Activated T-helper 2 cell treated with anti-CD3 and anti-CD28 coated beads, Interferon-gamma antibody, Interleukin-2, Interleukin-4, amounts not matched to agents 10 μg/mL and 5 μg/mL and 100 μg/mL, durations not matched to agents 14 hours and 24 hours and 36 hours (primary cell): ENCODE measurements at places on chromosomes 6 and 20.
A peak's percentile ranks its signal among the peaks of the same experiment; 100 is the strongest.

- H3K4me3 ChIP-seq = no peak overlapping the region
- H3K27me3 ChIP-seq = no peaks in the 10 kb centered on the region
- H3K36me3 ChIP-seq = peaks cover 4% of the 10 kb centered on the region
- H3K27ac ChIP-seq = no peak overlapping the region
Measured at GRCh38 chr20:63682384-63683139, 13.9 kb upstream of the TNFRSF6B start.

DNA sequence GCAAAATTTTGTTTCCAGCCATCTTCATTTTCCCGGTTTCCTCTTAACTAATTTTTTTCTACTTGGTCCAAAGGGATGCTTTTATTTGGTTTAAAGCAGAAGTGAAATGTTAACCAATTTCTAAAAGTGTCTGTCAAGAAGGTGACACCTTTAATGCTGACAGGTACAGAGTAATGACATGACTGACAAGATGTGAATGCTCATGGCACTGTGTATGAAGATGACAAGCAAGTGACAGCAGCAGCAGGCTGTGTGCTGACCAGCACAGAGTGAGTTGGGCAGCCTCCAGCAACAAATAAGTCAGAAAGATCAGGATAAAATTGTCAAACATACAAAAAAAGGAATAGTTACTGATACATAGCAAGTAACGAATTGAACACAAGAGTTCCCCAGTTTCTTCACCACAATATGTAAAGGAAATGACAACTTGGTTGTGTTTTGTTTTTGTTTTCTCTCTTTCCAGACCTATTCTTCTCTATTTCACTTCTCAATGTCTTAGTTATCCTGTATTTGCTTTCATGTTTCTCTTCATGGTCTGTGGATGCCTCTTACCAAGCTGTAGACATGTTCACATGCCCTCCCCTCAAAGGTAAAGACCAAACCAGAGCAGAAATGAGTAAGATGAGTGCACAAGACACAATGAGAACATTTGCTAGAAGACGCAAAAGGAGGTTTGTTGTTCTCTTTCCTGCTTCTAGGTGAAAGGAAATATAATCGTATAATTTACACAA, 174.9 kb downstream of the FRK start:
- peaks cover 2% of the 10 kb centered on the region for H3K27me3 ChIP-seq
- H3K4me1 ChIP-seq = peaks cover 5% of the 10 kb centered on the region
- no peak for DNase-seq

GRCh38 chr6:18501663-18502013, 114.5 kb downstream of the RNF144B start:
- H3K4me3 ChIP-seq = no peak overlapping the region
- H3K4me1 ChIP-seq = peaks cover 6% of the 10 kb centered on the region
- H3K27ac ChIP-seq = no peak overlapping the region
- no peak for DNase-seq
- H3K27me3 ChIP-seq = peaks cover 41% of the 10 kb centered on the region

GRCh38 chr20:4120921-4121321, 105.6 kb upstream of the RNF24 start:
- no peak overlapping the region for H3K27ac ChIP-seq
- no peaks in the 10 kb centered on the region for H3K36me3 ChIP-seq
- H3K27me3 ChIP-seq = peaks cover 14% of the 10 kb centered on the region
- no peak overlapping the region for H3K4me3 ChIP-seq

GRCh38 chr6:169173532-169174268, 79.9 kb downstream of the THBS2 start:
- H3K4me3 ChIP-seq = no peak overlapping the region
- H3K27me3 ChIP-seq = no peaks in the 10 kb centered on the region
- DNase-seq = no peak
- no peaks in the 10 kb centered on the region for H3K4me1 ChIP-seq
- no peak overlapping the region for H3K27ac ChIP-seq
- H3K36me3 ChIP-seq = no peaks in the 10 kb centered on the region

DNA sequence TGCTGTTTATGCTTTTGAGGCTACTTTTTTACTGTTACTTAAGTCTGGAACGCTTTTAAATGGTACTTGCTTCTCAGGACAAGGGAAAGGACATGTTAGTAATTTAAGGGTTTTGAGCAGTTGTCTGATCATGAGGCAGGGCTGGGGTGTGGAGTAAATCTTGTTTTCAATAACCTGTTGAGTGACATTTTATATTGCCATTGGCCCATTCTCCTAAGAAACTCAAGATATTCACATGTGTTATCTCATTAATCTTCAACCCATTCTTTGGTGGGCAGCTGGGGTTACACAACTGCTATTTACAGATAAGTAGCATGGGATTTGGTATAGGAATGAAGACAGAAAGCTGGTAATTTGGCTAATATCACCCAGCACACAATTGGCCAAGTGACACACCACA, 44.6 kb upstream of the IL17A start:
- peaks cover 26% of the 10 kb centered on the region for H3K27me3 ChIP-seq
- H3K36me3 ChIP-seq = no peaks in the 10 kb centered on the region
- H3K4me1 ChIP-seq = peaks cover 4% of the 10 kb centered on the region
- no peak overlapping the region for H3K27ac ChIP-seq
- no peak for DNase-seq

GRCh38 chr6:89330910-89331309, 15.8 kb upstream of the GABRR2 start:
- peaks cover 7% of the 10 kb centered on the region for H3K4me1 ChIP-seq
- no peak overlapping the region for H3K4me3 ChIP-seq
- H3K27ac ChIP-seq = no peak overlapping the region
- no peak for DNase-seq
- no peaks in the 10 kb centered on the region for H3K27me3 ChIP-seq

GRCh38 chr6:104396077-104396476, 463.6 kb downstream of the HACE1 start:
- no peaks in the 10 kb centered on the region for H3K36me3 ChIP-seq
- no peaks in the 10 kb centered on the region for H3K4me1 ChIP-seq
- H3K4me3 ChIP-seq = no peak overlapping the region
- no peak overlapping the region for H3K27ac ChIP-seq
- DNase-seq = no peak

DNA sequence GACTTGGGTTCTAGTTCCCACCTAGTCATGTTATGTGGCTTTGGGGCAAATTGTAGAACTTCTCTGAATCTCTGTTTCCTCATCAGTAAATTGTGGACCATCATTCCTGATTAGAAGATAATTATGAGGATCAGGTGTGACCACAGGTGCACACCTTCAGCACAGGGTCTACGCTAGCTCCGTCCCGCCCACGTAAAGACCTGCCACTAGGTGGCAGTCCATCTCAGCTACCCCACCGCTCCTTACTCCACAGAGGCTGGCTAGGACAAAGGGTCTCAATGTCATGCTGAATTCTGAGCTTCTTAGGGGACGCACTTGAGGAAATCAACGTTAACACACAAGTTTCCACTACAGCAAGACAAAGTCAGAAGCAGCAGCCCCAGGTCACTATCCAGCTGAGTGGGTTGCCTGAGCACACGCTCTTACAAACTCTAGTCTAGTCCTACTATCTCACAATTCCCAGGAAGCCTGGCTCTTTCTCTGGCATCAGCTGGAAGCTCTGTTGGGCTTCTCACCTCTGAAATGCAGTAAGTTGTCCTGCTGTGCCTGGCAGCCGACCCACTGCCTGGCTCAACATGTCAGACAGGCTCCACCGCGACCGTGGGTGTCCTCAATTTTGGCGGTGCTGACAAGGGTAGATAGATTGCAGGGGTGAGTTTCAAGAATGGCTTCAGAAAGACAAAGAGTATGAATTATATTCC, 2.0 kb upstream of the PLCG1 start:
- peaks cover 52% of the 10 kb centered on the region for H3K4me1 ChIP-seq
- H3K27ac ChIP-seq = peak overlapping the region; percentile 21
- H3K36me3 ChIP-seq = peaks cover 25% of the 10 kb centered on the region
- H3K4me3 ChIP-seq = peak overlapping the region; percentile 75
- H3K27me3 ChIP-seq = no peaks in the 10 kb centered on the region

DNA sequence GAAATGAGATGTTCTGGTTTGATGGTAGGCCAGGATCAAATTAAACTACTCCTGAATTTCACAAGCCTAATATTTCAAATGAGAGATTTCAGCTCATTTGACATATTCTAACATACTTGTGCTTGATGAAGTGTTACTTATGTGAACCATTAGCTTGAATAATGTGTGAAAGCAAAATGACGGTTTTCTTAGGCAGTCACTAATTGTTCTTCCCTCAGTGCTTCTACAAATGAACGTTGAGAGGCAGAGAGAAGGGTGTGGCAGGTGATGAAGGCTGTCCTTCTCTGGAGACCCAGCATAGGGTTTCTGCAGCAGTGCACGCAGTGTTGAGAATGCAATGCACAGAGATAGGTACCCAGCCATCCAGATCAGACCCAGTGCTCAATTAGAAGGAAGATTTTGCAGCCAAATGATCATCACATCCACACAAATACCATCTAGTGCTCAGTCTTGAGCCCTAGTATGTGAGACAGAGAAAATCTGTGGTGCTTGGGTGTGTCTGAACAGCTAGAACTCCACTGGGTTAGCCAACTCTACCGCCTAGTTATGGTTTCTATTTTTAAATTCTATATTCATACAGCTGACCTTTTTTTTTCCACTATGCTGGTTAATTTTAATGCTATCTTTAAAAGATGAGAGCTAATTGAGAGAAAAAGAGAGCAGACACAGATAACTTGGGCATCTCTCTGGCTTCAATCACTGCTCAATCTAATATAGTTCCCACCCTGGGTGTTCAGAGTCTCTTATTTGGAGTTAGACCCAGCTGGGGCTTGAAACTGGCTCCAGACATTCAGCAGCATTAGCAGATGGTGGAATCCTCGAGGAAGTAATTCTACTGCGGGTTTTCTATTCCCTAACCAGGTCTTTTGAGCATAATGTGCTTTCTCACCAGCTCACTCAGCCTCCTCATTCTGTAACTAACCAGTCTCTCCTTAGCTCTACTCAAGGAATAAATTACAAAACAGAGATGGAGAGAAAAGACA, 4.4 kb upstream of the MYLIP start:
- no peak overlapping the region for H3K4me3 ChIP-seq
- H3K27ac ChIP-seq = no peak overlapping the region
- H3K27me3 ChIP-seq = peaks cover 28% of the 10 kb centered on the region
- no peak for DNase-seq

DNA sequence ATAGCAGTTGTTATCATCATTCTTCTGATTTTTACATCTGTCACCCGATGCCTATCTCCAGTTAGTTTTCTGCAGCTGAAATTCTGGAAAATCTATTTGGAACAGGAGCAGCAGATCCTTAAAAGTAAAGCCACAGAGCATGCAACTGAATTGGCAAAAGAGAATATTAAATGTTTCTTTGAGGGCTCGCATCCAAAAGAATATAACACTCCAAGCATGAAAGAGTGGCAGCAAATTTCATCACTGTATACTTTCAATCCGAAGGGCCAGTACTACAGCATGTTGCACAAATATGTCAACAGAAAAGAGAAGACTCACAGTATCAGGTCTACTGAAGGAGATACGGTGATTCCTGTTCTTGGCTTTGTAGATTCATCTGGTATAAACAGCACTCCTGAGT, 2.1 kb downstream of the CALHM6 start:
- H3K36me3 ChIP-seq = peaks cover 15% of the 10 kb centered on the region
- H3K4me3 ChIP-seq = peak overlapping the region; percentile 73
- peaks cover 52% of the 10 kb centered on the region for H3K4me1 ChIP-seq

- no peak overlapping the region for H3K27ac ChIP-seq
- no peak overlapping the region for H3K4me3 ChIP-seq
- peaks cover 3% of the 10 kb centered on the region for H3K27me3 ChIP-seq
- no peaks in the 10 kb centered on the region for H3K4me1 ChIP-seq
- DNase-seq = no peak
- no peaks in the 10 kb centered on the region for H3K36me3 ChIP-seq
Measured at GRCh38 chr6:100311707-100312251, 152.9 kb downstream of the SIM1 start.

GRCh38 chr20:47397652-47398301, 41.3 kb upstream of the ZMYND8 start:
- H3K4me1 ChIP-seq = peaks cover 9% of the 10 kb centered on the region
- DNase-seq = no peak
- H3K4me3 ChIP-seq = no peak overlapping the region
- H3K27ac ChIP-seq = no peak overlapping the region
- peaks cover 1% of the 10 kb centered on the region for H3K36me3 ChIP-seq

GRCh38 chr6:170470734-170471133, 82.4 kb downstream of the PSMB1 start:
- no peak overlapping the region for H3K27ac ChIP-seq
- no peak for DNase-seq
- peaks cover 5% of the 10 kb centered on the region for H3K27me3 ChIP-seq

DNA sequence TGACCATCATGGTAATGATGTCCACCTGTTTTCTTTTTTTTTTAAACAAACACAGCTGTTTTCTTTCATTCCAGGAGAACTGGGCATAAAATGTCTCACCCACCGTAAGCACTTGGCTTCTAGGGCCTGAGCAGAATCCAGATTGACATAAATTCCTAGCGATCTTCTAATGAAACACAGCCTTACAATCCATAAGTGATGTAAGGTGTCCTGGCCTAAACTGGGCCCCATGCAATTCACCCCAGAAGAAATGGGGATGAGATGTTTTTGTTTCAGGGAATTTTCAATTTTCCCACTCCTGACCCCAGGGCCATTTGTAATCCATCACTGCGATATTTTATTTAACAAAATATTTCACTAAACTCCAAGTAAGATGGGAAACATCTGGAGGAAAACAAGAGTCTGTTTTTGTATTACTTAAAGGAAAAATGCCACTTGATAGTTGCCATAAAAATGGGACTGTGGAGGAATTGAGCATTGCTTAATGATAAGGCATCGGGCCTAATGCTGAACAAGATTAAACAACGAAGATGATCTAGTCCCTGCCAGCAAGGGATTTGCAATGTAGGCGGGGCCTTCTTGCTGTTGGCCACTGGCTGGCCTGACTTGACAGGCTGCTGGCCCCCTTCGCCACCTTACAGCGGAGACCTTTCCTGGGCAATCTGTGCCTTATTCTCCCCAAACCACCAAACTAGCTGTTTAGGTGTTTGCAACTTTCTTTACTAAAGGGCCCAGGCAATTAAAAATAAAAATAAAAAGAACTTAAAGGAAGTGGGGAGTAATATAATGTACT, 183.7 kb downstream of the CD109 start:
- H3K4me1 ChIP-seq = no peaks in the 10 kb centered on the region
- no peak for DNase-seq

GRCh38 chr6:1770968-1771723, 161.4 kb downstream of the FOXC1 start:
- H3K27ac ChIP-seq = no peak overlapping the region
- H3K4me3 ChIP-seq = no peak overlapping the region
- DNase-seq = no peak

DNA sequence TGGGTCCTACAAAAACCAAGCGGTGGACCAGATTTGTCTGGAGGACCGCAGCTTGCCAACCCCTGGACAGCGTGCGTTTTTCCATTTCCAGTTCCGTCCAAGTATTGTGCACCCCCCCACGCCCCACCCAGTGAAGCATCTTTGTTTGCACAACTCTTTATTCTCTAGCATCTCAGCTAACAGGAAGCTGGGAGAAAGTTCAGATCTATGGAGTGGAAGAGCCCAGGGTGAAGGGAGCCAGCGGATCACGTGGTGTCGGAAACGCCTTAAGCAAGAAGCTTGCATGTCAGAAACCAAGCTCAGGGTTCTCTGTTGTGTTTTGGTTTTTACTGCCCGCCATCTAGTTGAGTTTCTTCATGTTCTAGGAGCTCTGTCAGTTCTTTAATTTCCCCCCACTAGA, 29.9 kb downstream of the ARID1B start:
- H3K36me3 ChIP-seq = peaks cover 14% of the 10 kb centered on the region
- H3K27ac ChIP-seq = no peak overlapping the region
- H3K27me3 ChIP-seq = no peaks in the 10 kb centered on the region
- no peak overlapping the region for H3K4me3 ChIP-seq
- peaks cover 55% of the 10 kb centered on the region for H3K4me1 ChIP-seq
- no peak for DNase-seq

- no peak overlapping the region for H3K4me3 ChIP-seq
- H3K36me3 ChIP-seq = no peaks in the 10 kb centered on the region
- H3K4me1 ChIP-seq = peaks cover 2% of the 10 kb centered on the region
- DNase-seq = no peak
- no peak overlapping the region for H3K27ac ChIP-seq
- peaks cover 3% of the 10 kb centered on the region for H3K27me3 ChIP-seq
Measured at GRCh38 chr20:2303673-2304072, 7.9 kb downstream of the TGM3 start.
